ENCODE measurements at places on chromosomes 5 and 9. TPM values are rescaled to one million over a fixed set of nuclear protein-coding genes. Genes with fewer than 3 reads are reported as not detected.
A peak's percentile ranks its signal among the peaks of the same experiment; 100 is the strongest.

GRCh38 chr5:11248966-11249365 lies 487.9 kb upstream of the DAP start:
- H3K36me3 ChIP-seq, result no peaks in the 10 kb centered on the region
- no peak overlapping the region for H3K27ac ChIP-seq
- H3K4me3 ChIP-seq, result no peak overlapping the region
- no peak for DNase-seq
- no peaks in the 10 kb centered on the region for H3K27me3 ChIP-seq
- peaks cover 26% of the 10 kb centered on the region for H3K4me1 ChIP-seq

DNA sequence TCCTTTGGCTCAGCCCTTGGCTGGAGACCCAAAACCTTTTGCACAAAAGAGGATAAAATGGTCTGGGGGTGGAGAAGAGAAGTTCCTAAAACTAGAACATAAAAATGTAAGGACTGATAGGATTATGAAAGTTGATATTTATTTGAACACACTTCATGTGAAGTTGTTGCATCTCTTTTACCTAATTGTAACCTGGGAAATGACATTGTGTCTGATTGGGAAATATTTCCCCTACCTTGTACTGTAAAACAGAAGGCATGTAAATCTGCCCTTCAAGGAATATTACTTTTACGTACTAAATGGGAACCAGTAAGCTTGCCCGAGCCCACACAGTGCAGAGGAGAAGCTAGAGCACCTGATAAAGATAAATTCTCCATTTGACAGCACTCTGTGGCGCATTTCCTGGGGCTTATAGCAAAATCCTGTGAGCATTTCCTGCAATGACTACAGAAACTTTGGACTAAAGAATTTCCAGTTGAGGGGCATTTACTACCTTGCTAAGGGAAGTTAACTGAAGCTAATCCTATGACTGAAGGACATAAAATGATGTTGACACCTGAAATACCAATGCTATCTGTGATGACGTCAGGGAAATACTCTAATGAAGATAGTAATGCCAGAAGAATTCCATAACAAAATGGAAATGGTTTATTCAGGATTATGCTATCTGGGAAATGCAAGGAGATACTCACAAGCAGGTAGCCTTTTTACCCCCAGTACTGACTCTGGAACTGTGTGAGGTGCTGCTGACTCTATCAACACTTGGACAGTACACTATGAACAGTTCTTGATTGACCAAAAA lies 78.3 kb upstream of the LIFR start:
- no peaks in the 10 kb centered on the region for H3K36me3 ChIP-seq
- H3K4me1 ChIP-seq, result no peaks in the 10 kb centered on the region
- H3K27me3 ChIP-seq, result no peaks in the 10 kb centered on the region

GRCh38 chr9:20335668-20336332 lies 286.5 kb downstream of the MLLT3 start:
- no peaks in the 10 kb centered on the region for H3K4me1 ChIP-seq
- H3K27ac ChIP-seq, result no peak overlapping the region
- no peaks in the 10 kb centered on the region for H3K27me3 ChIP-seq
- H3K36me3 ChIP-seq, result no peaks in the 10 kb centered on the region

DNA sequence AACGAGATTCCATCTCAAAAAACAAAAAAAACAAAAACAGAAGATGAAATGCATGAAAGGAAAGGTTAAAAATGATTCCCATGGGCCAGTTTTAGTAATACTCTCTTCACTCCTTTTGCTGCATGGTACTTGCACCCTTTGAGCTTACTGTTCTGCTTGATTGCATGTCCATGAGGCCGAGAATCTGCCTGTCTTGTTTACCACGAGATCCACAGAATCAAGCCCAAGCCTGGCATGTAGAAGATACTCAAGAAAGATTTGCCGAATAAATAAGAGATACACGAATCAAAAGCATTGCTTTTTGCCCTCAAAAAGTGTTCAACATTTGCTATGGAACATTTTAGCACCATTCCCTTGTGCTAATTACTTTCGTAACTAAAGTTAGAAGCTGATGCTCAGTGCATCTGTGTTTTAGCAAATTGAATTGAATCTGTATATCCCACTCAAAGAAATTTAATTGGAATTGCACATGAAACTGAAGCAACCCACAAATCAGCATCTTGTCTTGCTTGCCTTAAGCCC lies 1.1 kb downstream of the FAXDC2 start:
- H3K27me3 ChIP-seq, result no peaks in the 10 kb centered on the region
- H3K4me3 ChIP-seq, result no peak overlapping the region
- DNase-seq, result no peak
- H3K27ac ChIP-seq, result no peak overlapping the region
- H3K4me1 ChIP-seq, result peaks cover 10% of the 10 kb centered on the region
- H3K36me3 ChIP-seq, result no peaks in the 10 kb centered on the region

GRCh38 chr9:129350143-129350935 lies 172.3 kb upstream of the IER5L start:
- no peaks in the 10 kb centered on the region for H3K36me3 ChIP-seq
- DNase-seq, result no peak
- no peak overlapping the region for H3K27ac ChIP-seq
- H3K4me1 ChIP-seq, result no peaks in the 10 kb centered on the region

DNA sequence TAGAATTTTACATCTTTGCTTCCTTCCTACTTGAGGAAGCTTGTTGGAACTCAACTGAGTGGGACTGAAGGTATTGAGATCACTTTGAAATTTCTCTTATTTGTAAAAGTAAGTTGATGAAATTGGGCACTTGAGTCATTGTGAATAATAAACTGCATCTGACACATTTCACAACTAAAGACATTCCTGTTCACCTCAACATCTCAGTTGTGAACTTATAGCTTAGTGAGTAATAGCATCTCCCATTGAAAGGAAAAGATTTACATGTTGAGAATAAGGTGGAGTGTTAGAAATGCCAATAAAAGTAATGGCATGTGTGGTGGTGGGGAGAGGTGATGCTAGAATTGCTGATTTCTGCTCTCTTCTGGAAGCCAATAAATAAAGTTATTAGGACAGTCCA lies 145.0 kb downstream of the SLC24A2 start:
- DNase-seq, result no peak
- H3K36me3 ChIP-seq, result no peaks in the 10 kb centered on the region
- H3K4me1 ChIP-seq, result no peaks in the 10 kb centered on the region
- H3K27me3 ChIP-seq, result no peaks in the 10 kb centered on the region
- no peak overlapping the region for H3K4me3 ChIP-seq

DNA sequence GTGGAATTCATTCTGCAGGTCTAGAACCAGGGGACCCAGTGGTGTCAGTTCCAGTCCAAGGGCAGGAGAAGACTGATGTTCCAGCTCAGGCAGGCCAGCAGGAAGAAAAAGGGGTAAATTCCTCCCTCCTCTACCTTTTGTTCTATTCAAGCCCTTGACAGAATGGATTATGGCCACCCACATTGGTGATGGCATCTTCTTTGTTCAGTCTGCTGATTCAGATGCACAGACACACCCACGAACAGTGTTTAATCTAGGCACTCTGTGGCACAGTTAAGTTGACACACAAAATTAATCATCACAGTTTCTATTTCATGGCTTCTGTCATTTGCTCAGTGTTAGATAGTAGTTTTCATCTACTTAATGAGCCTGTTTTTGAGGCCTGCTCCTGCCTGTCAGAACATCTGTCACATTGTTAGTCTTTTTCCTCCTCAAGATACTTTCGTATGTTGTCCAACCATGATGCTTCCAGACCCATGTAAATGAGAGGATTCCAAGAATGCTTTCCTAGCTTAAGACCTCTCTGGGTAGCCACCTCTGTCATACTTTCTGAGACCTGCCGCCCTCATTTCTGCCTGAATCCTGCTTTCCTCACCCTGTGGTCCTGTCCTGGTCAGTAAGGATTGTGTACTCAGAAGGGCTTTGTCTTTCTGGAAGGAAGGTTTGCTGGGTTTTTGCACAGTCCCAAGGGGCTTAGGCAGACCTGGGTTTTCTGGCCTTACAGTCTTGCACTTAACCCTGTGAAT lies 72.5 kb downstream of the SPIN1 start:
- peak overlapping the region; percentile 8 for H3K27ac ChIP-seq
- H3K4me3 ChIP-seq, result no peak overlapping the region
- no peak for DNase-seq

DNA sequence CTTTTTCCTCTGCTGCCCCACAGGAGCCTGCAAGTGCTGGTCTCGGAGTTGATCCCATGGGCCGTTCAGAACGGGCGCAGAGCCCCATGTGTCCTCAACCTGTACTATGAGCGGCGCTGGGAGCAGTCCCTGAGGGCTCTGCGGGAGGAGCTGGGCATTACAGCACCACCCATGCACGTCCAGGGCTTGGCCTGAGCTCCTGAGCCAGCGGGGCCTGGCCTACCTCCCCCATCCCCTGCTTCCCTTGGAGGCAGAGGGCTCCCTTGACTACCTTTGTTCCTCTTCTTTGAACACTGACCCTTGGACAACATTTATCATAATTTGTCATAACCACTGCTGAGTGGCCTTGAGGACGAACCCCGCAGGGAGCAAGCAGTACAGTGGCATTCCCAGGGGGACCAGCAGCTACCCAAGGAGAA lies 6.9 kb upstream of the SLC27A4 start:
- H3K4me1 ChIP-seq, result peaks cover 10% of the 10 kb centered on the region
- H3K36me3 ChIP-seq, result peaks cover 7% of the 10 kb centered on the region
- no peaks in the 10 kb centered on the region for H3K27me3 ChIP-seq

GRCh38 chr9:27532046-27532445 lies 2.4 kb upstream of the MOB3B start:
- peaks cover 29% of the 10 kb centered on the region for H3K4me1 ChIP-seq
- H3K36me3 ChIP-seq, result no peaks in the 10 kb centered on the region
- H3K27ac ChIP-seq, result no peak overlapping the region
- H3K27me3 ChIP-seq, result no peaks in the 10 kb centered on the region
- no peak overlapping the region for H3K4me3 ChIP-seq

FCN2 gene
- polyA plus RNA-seq, result not detected

RELL2 gene
- 11.1 TPM for polyA plus RNA-seq

RANBP3L gene
- polyA plus RNA-seq, result not detected

HMMR gene
- polyA plus RNA-seq, result 16.2 TPM

All from keratinocyte (primary cell).